CD8-positive, alpha-beta memory T cell (primary cell): ENCODE measurements at places on chromosomes 3 and 15.

DNA sequence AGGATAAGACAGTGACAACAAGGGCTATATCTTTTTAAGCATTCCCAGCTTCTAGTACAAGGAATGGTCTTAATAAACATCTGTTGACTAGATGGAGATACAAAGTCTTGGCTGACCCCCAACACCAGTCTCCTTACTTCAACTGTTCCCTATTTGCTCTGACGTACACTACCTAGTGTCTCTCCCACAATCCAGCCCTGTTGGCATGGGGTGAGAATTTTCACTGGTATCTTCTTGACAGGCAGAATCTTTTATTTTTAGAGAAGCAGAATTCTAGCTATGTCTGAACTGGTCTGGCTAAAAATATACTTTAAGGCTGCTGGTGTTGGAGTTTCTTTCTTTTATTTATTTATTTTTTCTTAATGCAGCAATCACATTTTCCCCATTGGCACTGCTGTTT is 82.0 kb downstream of the ETFA start:
- no peak overlapping the region for H3K27ac ChIP-seq
- H3K36me3 ChIP-seq: peaks cover 10% of the 10 kb centered on the region
- no peaks in the 10 kb centered on the region for H3K4me1 ChIP-seq

DNA sequence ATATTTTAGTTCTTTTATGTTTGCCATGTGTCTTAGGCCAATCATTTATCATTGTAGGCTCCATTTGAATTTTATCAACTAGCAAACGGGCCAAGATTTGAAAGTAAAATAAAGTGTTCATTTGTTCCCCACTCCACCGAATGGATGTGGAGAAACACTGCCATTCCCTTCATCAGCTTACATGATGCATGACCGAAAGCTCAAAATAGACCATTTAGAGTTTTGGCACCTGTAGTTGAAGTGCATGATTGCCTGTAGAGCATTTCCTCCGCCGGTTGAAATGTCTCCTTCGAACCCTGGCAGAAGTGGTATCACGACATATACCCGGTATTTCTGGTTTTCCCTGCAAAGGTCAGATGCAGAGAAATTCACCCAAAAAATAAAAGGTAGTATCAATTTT is 165.6 kb downstream of the PLD1 start:
- no peaks in the 10 kb centered on the region for H3K27me3 ChIP-seq
- H3K27ac ChIP-seq: no peak overlapping the region
- DNase-seq: no peak
- no peaks in the 10 kb centered on the region for H3K4me1 ChIP-seq
- H3K36me3 ChIP-seq: no peaks in the 10 kb centered on the region

- no peaks in the 10 kb centered on the region for H3K4me1 ChIP-seq
- H3K4me3 ChIP-seq: no peak overlapping the region
- H3K36me3 ChIP-seq: no peaks in the 10 kb centered on the region
- no peaks in the 10 kb centered on the region for H3K27me3 ChIP-seq
- no peak overlapping the region for H3K27ac ChIP-seq
Measured at GRCh38 chr3:536417-536813, 339.9 kb downstream of the CHL1 start.

GRCh38 chr3:156445117-156446090 is 109.5 kb downstream of the SSR3 start:
- no peaks in the 10 kb centered on the region for H3K4me1 ChIP-seq
- no peak overlapping the region for H3K4me3 ChIP-seq
- DNase-seq: no peak
- no peaks in the 10 kb centered on the region for H3K27me3 ChIP-seq
- no peaks in the 10 kb centered on the region for H3K36me3 ChIP-seq

DNA sequence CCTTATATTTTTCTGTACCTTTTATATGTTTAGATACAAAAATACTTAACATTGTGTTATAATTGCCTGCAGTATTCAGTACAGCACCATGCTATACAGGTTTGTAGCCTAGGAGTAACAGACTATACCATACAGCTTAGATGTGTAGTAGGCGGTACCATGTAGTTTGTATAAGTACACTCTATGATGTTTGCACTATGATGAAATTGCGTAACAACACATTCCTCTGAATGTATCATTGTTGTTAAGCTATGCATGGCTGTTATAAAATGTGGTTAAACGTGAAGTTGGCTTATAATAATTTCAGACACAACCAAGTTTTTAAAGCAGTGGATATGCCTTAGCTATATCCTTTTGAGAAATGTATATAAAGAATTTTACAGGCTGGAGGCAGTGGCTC is 328.3 kb downstream of the PLCL2 start:
- no peak for DNase-seq
- no peaks in the 10 kb centered on the region for H3K4me1 ChIP-seq
- H3K27me3 ChIP-seq: no peaks in the 10 kb centered on the region

DNA sequence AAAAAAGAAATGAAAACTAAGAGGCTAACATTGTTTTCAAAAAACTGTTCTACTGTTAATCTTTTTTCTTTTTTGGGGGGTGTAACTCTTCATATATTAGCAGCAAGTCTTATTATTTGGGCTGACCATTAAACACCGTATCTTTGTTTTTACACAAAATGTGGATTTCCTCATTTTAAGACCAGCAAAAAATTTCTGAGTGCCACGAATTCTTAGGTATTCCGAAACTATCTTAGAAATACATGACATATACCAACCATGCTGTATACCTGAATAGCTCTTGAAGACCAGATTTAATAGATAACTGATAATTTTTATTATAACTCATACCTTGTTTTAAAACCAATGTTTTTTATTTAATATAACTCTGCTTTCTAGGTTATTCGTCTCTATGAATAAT is 620 bp upstream of the TTC23 start:
- no peak for DNase-seq
- no peak overlapping the region for H3K27ac ChIP-seq
- no peaks in the 10 kb centered on the region for H3K36me3 ChIP-seq
